Esophagus muscularis mucosa (tissue), 4 donors: ENCODE measurements at places on chromosomes 13 and 19. TPM values are rescaled to one million over a fixed set of nuclear protein-coding genes. Genes with fewer than 3 reads are reported as not detected.

DNA sequence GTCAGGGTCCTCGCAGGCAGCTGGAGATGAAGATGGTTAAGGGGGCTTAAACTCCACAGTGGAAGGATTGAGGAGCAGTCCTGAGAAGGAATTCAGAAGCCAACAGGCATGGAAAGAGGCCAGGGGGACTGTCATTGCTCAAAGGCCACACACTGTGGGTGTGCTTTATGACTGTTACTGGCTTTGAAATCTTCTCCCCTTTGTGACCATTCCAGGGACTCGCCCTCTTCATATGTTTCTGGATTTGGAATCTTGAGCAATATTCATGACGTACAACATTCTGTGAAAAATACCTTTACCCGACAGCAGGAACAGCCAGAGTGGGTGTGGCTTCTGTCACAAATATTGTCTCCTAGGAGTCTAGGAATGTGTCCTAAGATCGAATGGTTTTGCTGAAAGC lies 16.6 kb downstream of the CEACAM7 start:
- DNase-seq = no peak

DNA sequence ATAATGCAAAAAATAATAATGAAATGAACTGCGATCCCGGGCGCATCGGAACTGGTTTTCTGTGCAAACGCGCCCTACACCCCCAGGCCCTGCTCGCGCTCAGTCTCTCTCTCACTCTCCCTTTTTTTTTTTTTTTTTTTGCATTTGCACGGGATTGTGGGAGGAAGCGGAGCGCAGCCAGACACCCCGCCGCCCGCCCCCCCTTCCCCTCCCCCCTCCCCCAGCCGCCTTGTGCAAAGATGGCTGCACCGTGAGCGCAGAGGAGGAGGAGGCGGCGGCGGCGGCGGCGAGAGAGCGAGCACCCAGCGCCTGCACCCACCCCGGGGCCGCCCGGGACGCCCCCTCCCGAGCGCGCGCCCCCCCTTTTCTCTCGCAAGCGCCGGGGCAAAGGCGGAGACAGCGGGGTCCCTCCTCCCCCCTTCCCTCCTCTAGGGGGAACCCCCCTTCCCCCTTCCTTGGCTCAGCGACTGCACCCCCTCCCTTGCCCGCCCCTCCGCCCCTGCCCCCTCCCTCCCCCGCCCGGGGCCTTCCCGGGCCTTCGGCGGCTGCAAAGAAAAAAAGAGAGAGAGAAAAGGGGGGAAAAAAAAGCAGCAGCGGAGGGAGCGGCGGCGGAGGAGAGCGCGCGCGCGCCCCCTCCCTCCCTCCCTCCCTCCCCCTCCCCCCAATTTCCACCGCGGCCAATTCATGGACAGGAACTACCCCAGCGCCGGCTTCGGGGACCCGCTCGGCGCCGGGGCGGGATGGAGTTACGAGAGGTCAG lies at the start of gene PRR12:
Gene PRR12 (plus strand): TSS at position 212 of the 760 bp plus-strand sequence. CDS start 473 bp downstream, at position 685.
- DNase-seq = peak; percentile 94

DNA sequence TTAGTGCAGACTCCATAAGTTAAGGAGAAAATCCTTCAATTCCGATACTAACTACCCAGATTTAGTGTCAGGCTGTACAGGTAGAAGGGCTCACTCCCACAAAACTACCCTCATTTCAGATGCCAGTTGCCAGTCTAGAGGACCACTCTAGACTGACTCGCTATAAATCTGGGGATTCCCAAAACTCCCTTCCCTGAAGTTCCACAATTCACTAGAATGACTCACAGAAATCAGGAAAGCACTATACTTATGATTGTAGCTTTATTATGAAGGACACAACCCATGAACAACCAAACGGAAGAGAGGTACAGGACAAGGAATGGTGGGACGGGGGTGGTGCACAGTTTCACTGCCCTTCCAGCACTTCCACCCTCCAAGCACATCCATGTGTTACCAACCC lies 321.2 kb downstream of the DIAPH3 start:
- DNase-seq = no peak

The SLC6A16 gene
- 0.83 TPM for total RNA-seq

The MBD3L3 gene
- total RNA-seq = not detected

DNA sequence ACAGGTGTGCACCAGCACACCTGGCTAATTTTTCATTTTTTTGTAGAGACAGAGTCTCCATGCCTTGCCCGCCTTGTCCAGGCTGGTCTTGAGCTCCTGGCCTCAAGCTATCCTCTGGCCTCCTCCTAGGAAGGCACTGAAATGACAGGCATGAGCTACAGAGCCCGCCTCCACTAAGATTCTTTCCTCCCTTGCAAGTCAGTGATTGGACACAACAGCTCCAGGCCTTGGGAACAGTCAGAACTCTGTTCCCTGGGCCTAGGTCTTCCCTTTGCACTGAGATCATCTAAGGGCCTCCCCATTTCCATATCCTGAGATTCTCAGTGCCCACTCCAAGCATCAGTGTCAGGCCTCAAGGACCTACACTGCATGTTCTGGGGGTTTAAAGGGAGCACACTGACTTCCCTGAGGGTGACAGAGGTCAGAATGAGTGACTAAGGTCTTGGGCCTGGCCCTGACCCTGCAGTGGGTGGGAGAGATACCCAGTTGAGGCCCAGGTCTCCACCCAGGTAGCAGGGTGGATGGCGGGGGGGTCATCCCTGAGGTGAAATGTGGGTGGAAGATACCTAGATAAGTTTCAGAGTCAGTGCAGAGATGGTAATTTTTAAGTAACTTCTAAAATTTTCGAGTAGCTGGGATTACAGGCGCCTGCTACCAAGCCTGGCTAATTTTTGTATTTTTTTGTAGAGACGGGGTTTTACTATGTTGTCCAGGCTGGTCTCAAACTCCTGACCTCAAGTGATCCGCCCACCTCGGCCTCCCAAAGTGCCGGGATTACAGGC lies 17.3 kb upstream of the ERCC1 start:
- DNase-seq = no peak

- DNase-seq = no peak
These were observed 793.5 kb downstream of the OLFM4 start for GRCh38 chr13:53822136-53822535.

DNA sequence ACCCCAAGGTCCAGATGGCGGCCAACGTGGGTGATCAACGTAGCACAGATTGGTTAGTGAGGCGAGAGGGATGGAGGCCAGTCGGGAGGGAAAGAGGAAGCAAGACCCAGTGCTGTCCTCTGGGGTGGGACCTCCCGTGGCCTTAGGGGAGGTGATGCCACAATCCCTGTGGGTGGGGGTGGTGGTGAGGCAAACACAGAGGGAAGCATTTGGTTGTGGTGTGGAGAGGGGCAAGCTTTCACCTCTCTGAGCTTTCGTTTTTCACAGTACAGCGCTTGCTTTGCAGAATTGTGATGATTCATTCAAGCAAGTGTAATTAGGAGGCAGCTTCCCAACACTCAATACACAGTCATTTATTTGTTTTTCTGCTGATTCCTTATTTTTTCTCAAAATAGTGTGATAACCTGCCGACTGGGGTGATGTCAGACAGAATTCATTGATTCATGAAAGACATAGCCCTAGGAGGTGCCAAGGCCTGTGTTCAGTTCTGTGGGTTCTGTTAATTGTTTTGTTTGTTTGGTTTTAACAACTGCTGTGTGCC lies 2.4 kb downstream of the LENG8 start:
- no peak for DNase-seq

The NLRP12 gene
- total RNA-seq = 0.26 TPM

The CD209 gene
- 8.9 TPM for total RNA-seq

GRCh38 chr13:36795463-36795862 lies 23.6 kb upstream of the RFXAP start:
- peak; percentile 26 for DNase-seq

DNA sequence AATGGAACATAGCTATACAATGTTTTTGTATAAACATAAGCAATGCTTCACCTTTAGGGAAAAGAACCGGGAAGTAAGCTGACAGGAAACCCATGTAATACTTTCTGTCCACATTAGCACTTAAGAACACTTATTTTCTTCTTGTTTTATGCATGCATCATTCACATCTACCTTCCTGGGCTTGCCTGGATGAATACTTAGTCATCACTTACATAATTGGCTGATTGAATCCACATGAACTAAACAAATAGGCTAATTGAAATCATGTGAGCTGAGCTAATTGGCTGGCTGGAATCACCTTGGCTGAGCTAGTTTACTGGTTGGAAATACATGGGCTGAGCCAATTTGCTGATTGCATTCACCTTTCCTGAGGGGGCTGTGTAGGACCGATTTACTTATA lies 78.8 kb downstream of the ZNF726 start:
- DNase-seq = no peak

- no peak for DNase-seq
These were observed 6.3 kb upstream of the POU4F1 start for GRCh38 chr13:78609464-78610205.

- DNase-seq = no peak
These were observed 654 bp downstream of the ZIC5 start for GRCh38 chr13:99970651-99971575.

- no peak for DNase-seq
These were observed 4.2 kb downstream of the LYPD5 start for GRCh38 chr19:43798026-43798545.

The NANOS3 gene
- not detected for total RNA-seq

DNA sequence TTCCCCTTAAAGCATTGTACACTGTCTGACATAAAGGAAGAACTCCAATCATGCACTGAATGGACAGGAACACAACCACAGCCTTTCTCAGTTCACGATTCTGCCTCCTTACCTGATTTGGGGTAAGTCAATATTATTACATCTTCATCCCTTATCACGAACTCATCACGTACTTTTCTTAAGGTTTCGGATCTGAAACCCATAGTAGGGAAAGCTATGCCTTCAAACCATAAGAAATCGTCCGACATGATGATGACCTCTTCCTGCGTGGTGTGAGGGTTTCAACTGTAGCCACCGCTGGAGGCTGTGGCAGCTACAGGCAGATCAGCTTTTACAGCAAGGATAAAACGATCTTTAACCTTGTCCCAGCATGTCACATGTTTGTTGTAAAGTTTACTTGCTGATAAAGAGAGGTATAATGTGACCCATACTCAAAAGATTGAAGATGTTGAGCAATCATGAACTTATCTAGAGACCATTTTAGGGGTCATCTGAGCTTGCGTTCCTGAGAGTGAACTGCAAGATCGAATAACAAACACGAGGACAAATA lies at the start of gene SULT2A1:
Gene SULT2A1 (minus strand): TSS at position 306 of the 550 bp plus-strand sequence. CDS start 58 bp downstream, at position 248.
- no peak for DNase-seq

DNA sequence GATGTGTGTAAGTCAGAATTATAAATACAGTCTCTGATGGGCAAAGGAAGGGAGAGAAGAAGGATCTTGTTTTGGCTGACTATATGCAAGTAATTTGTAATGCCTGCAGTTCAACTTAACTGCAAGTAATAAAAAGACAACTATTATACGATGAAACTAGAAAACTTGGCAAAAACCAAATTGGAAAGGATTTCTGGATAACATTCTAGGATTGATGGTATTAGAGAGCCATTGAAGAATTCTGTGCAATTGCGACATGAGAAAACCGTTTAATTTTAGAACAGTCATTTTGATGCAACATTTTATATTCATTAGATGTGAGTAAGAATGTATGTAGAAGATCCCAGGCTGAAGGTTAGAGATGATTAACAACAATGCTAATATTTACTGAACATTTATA lies 1334.1 kb downstream of the EFNB2 start:
- no peak for DNase-seq

DNA sequence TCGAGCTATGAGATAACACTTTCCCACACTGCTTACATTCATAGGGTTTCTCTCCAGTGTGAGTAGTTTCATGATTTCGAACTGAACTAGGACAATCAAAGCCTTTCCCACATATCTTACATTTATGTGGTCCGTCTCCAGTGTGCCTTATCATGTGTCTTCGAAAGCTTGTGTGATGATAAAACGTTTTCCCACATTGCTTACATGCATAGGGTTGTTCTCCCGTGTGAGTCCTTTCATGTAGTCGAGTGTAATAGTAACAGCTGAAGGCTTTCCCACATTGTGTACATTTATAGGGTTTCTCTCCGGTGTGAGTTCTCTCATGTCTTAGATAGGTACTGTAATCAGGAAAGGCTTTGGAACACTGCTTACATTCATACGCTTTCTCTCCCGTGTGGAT lies 16.3 kb downstream of the ZNF823 start:
- no peak for DNase-seq

DNA sequence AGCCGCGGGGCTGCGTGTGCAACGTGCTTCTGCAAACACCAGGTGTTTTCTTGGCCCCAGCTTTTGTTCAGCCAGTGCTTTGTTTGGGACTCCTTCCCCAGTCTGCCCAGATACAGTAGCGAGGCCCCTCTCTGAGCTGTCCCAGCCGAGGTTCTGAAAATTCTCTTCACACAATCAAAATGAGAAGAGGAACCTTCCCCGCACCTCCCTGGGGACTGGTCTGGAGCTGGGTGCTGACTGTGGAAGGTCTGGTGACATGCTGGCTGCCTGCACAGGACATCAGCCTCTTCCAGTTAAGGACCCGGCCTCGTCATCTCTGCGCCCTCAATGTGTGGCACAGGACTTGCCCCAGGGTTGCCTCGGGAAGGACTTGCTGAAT lies 4.2 kb downstream of the ATP4A start:
- no peak for DNase-seq

The NLRP7 gene
- total RNA-seq = not detected

The NCAN gene
- total RNA-seq = not detected

The FAM124A gene
- 18.2 TPM for total RNA-seq

- DNase-seq = no peak
These were observed 34.2 kb downstream of the ZNF787 start for GRCh38 chr19:56086671-56087430.

The NOVA2 gene
- 4.6 TPM for total RNA-seq

The CLEC17A gene
- total RNA-seq = not detected

- DNase-seq = no peak
These were observed 2.7 kb downstream of the SYDE1 start for GRCh38 chr19:15109768-15110417.

- DNase-seq = no peak
These were observed 1049.8 kb downstream of the OLFM4 start for GRCh38 chr13:54078271-54078870.

GRCh38 chr13:30480292-30480950 lies 14.7 kb upstream of the HMGB1 start:
- DNase-seq = no peak

DNA sequence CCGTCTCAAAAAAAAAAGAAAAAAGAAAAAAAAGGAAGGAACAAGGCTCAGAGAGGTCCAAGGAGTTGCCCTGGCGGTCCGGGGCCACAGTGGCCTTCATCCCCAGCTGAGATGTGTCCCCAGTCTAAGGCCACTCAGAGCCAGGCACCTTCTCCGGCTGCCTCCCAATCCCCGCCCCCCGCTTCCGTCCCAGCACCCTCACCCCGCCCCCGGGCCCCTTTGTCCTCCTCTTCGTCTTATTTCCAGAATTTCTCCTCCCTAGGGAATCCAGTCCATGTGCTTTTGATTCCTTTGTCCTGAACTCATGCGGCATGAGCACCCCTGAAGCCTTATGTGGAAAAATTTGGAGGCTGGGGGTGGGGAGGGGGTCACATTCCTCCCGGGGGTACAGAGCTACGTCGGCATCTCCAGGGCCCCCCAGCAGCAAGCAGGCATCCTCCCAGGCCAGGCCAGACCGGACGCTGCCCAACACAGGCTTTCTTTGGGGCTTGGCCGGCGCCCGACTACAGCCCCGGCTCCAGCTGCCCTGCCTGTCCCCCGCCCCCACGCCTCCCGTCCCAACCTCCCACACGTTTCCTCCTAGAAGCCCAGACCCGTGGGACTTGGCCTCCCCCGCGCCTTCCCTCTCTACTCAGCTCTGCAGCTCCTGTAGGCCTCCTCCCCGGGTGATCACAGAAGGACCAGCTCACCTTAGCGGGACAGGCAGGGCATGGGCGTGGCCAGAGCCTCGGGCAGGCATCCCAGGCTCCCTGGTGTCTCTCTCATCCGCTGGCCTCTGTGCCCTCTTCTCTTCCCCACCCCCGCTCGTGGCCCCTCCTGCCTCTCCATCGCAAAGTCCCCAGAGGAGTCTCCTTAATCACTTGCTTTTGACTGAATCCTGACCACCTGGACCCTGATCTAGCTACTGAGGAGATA lies 17.8 kb upstream of the ADGRE5 start:
- no peak for DNase-seq
